Activated CD4-positive, alpha-beta memory T cell treated with anti-CD3 and anti-CD28 coated beads for 36 hours (primary cell): ENCODE measurements at places on chromosomes 16 and 17. TPM values are rescaled to one million over a fixed set of nuclear protein-coding genes. Genes with fewer than 3 reads are reported as not detected.

CCL1 gene
- 0.67 TPM for total RNA-seq

PIK3R5 gene
- 20.7 TPM for total RNA-seq

AHSP gene
- not detected for total RNA-seq

DNA sequence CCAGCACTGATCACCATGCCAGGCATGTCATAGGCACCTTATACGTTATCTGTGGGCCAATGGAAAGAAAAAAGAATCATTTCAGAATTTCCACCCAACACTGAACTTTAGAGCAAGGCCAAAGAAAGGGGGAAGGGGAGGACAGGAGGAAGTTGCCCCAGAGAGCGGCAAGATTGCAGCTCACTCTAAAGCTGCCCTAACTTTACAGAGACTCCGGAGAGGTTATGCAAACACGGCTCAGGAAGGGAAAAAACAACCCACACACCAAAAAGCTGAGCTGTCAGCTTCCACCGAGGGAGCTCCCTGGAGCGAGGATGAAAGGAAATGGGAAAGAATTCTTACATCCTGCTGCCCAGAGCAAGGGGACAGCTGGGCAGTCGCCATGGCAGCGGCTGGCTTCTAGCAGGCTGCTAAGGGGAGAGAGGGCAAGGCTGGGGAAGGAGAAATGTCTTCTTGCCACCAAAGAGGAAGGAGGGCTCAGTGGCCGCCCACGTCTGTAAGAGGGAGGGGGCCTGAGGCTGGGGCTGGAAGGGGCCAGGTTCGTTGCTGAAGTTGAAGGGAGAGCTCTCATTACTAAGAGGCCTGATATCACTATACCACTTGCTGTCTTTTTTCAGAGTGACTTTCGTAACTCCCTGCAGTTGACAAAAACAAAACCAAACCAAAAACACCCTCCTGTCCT lies 18.2 kb downstream of the COTL1 start:
- peak overlapping the region; percentile 96 for H3K27ac ChIP-seq
- peak; percentile 90 for DNase-seq

DNA sequence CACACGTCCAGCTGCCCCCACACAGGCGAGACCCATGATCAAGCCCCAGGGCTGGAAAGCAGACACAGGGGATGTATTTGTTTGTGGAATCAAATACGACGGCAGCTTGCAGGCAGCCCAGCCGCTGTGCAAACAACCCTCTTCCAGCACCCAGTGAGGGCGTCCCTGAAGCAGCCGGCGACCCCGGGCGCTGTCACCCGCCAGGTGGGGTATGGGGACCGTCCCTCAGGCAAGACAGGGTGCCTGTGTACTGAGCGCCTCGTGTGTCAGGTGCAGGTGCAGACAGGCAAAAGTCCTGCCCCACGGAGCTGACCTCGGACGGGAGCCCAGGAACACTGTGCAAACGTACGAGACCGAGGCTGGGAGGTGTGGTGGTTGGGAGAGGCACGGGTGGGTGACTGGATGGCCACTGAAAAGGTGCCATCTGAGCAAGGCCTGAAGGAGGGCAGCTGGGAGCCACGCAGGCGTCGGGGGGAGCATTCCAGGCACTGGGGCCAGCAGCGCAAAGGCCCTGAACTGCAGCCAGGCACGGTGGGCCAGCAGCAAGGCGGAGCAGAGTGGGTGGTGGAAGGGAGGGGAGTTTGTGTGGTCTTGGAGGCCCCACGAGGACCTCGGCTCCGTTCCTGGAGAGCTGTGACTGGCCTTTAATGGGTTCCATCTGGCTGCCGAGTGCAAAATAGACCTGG lies 48.5 kb downstream of the CBFA2T3 start:
- no peaks in the 10 kb centered on the region for H3K27me3 ChIP-seq
- no peak overlapping the region for H3K27ac ChIP-seq
- H3K4me1 ChIP-seq = no peaks in the 10 kb centered on the region
- DNase-seq = no peak

DNA sequence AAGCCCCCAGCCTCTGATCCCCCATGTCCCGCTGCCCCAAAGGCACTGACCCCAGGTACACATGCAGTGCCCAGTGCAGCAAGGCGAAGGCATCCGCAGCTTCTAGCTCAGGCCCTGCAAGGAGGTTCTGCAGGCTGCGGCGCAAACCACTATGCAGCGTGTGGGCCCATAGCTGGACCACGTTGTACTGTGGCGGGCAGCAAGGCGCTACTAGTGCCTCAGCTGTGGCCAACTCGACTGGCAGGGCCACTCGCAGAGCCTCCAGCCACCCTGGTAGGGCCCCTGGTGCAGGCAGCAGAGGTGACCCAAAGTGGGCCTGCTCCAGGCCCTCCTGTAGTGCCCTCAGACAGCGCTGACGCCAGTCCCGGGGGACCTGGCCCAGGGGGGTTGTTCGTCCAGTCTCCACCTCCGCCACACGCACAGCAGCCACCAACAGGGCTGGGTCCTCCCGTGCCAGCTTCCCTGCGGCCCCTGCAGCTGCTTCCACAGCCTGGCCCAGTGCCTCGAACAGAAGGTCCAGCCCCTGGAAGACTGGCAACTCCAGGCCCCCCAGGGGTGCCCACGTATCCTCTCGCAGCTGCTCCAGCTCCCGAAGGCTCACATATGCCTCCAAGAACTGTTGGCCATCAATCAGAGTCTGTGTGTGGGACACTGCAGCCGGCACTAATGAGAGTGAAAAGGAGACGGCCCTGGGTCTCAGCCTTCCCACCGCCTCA lies 2.6 kb downstream of the EXOC3L1 start:
- H3K4me3 ChIP-seq = no peak overlapping the region
- H3K36me3 ChIP-seq = no peaks in the 10 kb centered on the region
- no peak for DNase-seq
- H3K27ac ChIP-seq = no peak overlapping the region
- peaks cover 8% of the 10 kb centered on the region for H3K27me3 ChIP-seq

GRCh38 chr16:50282955-50283631 lies 16.7 kb downstream of the ADCY7 start:
- peaks cover 26% of the 10 kb centered on the region for H3K36me3 ChIP-seq
- peaks cover 77% of the 10 kb centered on the region for H3K4me1 ChIP-seq
- H3K27me3 ChIP-seq = no peaks in the 10 kb centered on the region
- H3K4me3 ChIP-seq = no peak overlapping the region
- H3K27ac ChIP-seq = peak overlapping the region; percentile 14

DNA sequence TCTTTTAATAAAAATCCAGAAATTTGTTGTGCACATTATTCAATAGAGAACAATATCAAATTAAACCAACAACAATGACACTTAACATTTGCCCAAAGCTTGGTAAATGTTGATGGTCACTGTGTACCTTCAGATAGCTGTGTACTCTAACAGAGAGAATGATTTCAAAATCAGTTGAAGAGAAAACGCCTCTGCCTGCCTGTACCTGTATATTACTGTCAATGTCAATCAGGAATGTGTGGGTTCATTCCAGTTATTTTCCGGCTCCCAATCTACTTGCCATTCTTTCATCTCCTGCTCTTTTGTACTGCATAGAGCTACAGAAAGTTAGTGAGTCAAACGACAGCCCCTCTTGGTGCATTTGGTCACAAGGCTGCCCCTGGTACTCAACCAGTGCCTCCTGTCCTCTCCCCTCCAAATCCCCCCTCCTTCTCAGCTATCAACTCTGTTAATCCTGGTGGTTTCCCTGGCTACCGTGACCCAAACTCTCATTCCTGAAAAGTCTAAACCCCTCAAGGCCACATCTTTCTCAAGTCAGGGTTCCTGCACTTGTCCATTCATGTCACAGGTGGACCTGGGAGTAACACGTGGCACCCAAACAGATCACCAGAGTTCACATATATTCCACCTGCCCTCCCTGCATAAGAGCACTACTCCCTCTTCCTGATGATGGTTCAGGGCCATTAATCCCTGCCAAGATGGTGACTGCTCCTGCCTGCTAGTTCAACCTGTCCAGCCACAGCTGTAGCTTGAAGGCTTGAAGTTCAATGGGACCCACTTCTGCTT lies 13.6 kb upstream of the ARL4D start:
- H3K4me3 ChIP-seq = no peak overlapping the region
- DNase-seq = no peak
- no peaks in the 10 kb centered on the region for H3K27me3 ChIP-seq
- H3K36me3 ChIP-seq = peaks cover 5% of the 10 kb centered on the region

GRCh38 chr17:54967621-54968261 lies 713 bp downstream of the COX11 start:
- no peaks in the 10 kb centered on the region for H3K27me3 ChIP-seq
- H3K36me3 ChIP-seq = peaks cover 11% of the 10 kb centered on the region
- peak; percentile 62 for DNase-seq
- peaks cover 23% of the 10 kb centered on the region for H3K4me1 ChIP-seq
